Esophagus squamous epithelium (tissue), 5 donors: ENCODE measurements at places on chromosomes 3 and 15.

GRCh38 chr3:173750095-173750494 is 352.6 kb downstream of the NLGN1 start:
- DNase-seq: no peak

- DNase-seq: no peak
These were observed 5.6 kb downstream of the PCYT1A start for GRCh38 chr3:196281962-196282361.

DNA sequence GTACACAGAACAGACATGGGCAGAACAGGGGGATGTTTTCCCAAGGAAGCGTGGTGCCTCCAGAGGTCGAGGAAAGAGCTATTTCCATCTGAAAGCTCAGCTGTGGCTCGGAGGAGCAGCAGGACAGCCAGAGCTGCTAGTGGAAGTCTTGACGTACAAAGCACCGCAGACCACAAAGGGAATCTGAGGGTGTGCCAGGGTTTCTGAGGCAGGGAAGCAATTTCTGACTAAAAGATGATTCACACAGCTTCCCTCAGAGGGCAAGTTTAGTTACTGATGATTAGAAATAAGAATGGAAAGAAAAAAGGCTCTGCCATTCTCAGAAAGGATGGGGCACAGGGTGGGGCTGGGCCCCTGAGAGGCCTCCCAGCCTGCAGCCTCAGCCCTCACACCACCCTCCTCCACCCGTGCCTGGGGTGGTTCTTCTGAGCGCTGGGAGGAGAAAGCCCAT is 45.8 kb upstream of the SEC13 start:
- DNase-seq: no peak

DNA sequence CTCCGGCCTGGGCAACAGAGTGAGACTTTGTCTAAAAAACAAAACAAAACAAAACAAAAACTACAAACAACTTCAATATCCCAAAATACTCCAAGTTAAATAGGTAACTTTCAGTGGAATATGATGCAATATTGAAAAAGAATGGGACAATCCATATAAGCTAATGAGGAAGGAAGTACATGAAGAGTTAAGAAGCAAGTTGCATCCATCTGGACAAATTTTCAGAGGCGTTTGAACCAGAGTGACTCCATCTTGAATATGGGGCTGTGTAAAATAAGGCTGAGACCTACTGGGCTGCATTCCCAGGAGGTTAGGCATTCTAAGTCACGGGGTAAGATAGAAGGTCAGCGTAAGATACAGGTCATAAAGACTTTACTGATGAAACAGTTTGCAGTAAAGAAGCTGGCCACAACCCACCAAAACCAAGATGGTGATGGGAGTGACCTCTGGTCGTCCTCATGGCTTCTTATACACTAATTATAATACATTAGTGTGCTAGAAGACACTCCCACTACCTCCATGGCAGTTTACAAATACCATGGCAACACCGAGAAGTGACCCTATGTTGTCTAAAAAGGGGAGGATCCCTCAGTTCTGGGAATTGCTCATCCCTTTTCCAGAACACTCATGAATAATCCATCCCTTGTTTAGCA is 58.1 kb upstream of the LCTL start:
- DNase-seq: no peak

- DNase-seq: no peak
These were observed 115.3 kb downstream of the KCNH8 start for GRCh38 chr3:19263606-19264005.

DNA sequence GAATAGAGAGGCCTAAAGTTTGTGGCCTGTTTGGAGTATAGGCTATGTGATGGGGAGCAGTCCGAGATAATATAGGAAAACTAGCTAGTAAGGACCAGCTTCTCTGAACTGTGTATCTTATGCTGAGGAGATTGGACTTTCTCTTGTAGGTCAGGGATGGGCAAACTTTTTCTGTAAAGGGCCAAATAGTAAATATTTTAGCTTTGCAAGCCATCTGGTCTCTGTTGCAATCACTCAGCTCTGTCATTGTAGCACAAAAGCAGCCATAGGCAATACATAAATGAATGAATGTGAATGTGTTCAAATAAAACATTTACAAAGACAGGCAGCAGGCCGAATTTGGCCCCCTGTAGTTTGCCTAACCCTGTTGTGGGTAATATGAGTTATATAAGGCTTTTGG is 24.5 kb downstream of the TMOD3 start:
- no peak for DNase-seq

DNA sequence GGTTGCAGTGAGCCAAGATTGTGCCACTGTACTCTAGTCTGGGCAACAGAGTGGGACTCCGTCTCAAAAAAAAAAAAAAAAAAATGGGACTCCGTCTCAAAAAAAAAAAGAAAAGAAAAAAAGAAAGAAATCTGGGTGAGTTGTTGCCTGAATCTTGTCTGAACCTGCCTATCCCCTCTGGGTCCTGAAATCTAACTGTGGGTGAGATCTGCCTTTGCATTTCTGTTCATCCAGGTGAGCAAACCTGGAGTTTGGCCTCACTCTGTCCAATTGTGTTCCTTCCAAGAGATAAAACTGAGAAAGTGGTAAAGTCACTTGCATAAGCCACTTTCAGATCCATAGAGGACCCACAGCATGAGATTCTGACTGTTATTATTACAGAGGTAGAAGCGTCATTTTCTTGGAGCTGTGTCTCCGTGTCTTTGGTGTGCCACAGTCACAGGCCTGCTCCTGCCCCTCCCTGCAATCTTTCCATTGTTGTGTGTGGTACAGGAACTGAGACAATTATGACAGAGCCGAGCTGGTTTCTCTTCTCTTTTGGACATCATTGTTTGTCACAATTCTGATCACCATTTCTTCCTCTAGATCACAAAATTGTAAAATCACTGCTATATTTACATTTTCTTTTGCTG is 235.9 kb downstream of the LPP start:
- peak; percentile 4 for DNase-seq

DNA sequence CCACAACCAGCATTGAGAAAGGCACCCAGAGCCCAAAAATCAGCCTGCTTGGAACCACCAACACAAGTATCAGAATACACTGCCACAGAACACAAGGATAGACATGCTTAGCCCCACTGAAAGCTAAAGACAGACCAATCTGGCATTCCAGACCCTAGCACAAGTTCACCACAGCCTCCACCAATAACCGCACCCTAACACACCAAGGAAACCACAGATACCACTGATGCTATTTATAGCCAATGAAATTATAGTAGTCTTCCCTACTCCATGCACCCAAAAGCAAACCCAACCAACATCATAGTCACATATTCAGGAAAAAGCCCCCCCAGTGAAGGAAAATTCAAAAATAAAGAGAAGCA is 83.9 kb upstream of the STT3B start:
- DNase-seq: no peak

DNA sequence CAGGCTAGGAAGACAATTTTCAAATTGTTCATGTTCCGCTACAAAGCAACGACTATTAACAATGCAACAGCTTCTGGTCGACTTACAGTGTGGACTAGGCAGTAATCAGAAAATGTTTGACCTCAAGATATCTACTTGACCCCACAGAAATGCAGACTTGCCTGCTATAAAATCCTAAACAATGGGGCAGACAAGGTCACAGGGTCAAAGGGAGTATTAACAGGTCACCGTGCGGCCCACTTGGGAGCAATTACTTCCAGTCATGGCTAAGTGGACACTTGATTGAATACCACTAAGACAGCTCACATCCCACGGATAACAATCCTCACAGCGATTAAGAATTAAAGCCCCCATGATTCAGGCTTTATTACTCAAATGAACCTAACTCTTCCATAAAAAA is 58.9 kb downstream of the FOXP1 start:
- no peak for DNase-seq

DNA sequence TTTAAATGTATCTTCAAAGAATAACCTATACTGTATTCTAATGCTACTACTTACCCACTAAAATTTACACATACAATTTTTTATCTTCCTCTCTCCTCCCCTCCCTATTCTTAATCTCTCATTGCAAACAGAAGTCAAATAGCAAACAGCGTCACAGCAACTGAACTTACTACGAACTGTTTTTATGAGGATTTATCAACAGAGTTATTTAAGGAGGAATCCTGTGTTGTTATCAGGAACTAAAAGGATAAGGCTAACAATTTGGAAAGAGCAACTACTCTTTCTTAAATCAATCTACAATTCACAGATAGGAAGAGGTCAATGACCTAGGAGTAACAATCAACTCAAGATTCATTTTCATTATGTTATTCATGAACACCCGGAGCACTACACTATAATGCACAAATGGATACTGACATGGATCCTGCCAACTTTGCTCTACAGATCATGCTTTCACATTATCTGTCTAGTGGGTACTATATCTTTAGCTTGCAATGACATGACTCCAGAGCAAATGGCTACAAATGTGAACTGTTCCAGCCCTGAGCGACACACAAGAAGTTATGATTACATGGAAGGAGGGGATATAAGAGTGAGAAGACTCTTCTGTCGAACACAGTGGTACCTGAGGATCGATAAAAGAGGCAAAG is 984 bp downstream of the FGF7 start:
- DNase-seq: no peak

- no peak for DNase-seq
These were observed 325.0 kb downstream of the OTOL1 start for GRCh38 chr3:161821591-161821990.
